ENCODE measurements at places on chromosomes 5 and 9. TPM values are rescaled to one million over a fixed set of nuclear protein-coding genes. Genes with fewer than 3 reads are reported as not detected.

GNE gene
- 15.8 TPM for total RNA-seq

GADD45G gene
- 5.2 TPM for total RNA-seq

STPG3 gene
- not detected for total RNA-seq

NRG2 gene
- total RNA-seq: not detected

CDHR2 gene
- total RNA-seq: 1.3 TPM

SIGMAR1 gene
- 57.7 TPM for total RNA-seq

SPATA31E1 gene
- not detected for total RNA-seq

CNTNAP3 gene
- total RNA-seq: not detected

PDLIM7 gene
- total RNA-seq: 32.4 TPM

LHX3 gene
- not detected for total RNA-seq

BAAT gene
- total RNA-seq: 0.07 TPM

SKP2 gene
- total RNA-seq: 43.1 TPM

PCDHGC4 gene
- total RNA-seq: not detected

Data from activated CD4-positive, alpha-beta T cell treated with anti-CD3 and anti-CD28 coated beads, Interleukin-2, amount 10 ng/mL, durations not matched to agents 7 days and 5 days (primary cell).